Effector memory CD8-positive, alpha-beta T cell (primary cell): ENCODE measurements at places on chromosomes 16 and 17.
A peak's percentile ranks its signal among the peaks of the same experiment; 100 is the strongest.

GRCh38 chr17:66647391-66647983 lies 187.4 kb upstream of the CACNG5 start:
- DNase-seq = no peak

DNA sequence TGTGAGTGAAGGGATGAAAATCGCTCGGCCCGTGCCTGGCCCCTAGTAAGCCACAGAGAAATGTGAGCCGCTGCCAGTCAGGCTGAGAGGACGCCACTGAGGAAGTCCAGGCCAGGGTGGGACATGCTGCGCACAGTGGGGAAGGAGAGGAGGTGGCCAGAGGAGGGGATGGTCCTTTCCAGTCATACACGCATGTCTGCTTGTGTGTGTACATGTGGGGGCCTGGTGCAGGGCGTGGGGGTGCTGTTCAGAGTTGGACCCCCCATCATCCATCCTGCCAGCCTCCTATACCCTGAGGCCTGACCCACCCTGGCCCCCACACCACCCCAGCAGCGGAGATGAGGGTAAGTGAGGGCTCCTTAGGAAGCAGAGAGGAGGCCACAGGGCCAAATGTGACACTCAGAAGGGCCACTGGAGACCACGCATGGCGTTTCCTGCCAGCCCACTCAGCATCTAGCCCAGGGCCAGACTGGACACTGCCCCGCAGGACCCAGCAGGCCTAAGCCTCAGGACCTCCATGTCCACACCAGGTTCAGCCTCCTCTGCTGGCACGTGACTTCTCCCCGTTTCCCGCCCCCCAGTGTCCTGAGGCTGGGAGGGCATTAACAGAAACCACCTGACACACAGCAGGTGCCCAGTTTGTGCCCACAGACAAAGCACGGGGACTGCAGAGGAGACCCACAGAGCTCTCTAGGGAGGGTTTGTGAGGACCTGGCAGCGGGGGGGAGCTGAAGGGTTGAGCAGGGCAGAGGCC lies 7.0 kb downstream of the DOC2A start:
- no peak for DNase-seq

- DNase-seq = peak; percentile 98
These were observed 1.5 kb upstream of the UBALD1 start for GRCh38 chr16:4616047-4616811.

- no peak for DNase-seq
These were observed 7.4 kb upstream of the P2RX1 start for GRCh38 chr17:3923466-3924190.

- DNase-seq = no peak
These were observed 205.0 kb upstream of the ASIC2 start for GRCh38 chr17:33498069-33498468.

DNA sequence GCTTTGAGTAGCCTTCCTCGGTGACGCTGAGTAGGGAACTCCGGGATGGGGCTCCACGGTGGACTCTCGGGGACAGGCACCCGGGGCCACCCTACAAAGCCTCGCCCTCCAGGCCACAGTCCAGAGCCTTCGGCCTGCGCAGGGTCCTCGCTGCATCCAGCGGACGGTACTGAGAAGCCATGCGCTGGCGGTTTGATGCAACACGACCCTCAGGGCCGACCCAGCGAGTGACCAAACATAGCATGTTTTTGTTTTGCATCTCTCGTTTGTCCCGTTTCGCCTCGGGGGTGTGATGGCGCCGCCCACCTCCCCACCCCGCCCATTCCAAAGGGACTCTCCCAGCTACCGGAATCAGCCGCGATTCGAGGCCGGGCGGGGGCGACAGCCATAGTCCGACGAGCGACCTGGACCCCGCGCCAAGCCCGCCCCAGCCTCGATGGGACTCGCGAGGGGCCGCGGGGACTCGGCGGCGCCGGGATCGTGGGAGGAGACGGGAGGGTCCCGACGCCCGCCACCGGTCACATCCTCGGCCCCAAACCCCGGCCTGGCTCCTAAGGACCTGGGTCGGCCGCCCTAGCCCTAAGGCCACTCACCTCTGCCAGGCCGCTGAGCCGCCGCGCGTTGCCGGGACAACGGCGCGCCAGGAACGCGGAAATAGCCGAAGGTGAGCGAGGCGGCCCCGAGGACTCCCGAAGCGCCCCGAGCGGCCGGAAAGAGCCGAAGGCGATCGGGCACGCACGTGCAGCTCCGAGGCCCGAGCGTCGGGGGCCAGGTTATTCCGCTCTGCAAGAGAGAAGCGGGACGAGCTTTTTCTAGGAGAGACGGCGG lies 1.6 kb downstream of the IFT140 start:
- DNase-seq = peak; percentile 94

DNA sequence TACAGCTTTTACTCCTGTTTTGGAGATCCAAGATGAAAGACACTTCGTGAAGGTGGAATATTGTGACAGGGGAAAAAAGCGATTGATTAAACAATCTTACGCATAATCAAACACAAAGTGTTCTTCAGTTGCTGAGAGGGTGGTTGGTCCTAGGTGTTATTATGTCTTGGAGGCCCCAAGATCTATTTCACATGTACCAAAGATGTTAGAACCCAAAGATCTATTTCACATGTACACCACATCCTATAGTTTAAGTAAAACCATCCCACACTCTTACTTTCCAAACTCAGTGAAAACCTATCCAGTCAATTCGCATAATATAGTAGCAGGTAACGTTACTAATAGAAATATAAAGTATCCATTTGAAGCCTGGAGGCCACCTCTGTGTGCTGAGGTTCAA lies 242.6 kb upstream of the MAF start:
- no peak for DNase-seq

DNA sequence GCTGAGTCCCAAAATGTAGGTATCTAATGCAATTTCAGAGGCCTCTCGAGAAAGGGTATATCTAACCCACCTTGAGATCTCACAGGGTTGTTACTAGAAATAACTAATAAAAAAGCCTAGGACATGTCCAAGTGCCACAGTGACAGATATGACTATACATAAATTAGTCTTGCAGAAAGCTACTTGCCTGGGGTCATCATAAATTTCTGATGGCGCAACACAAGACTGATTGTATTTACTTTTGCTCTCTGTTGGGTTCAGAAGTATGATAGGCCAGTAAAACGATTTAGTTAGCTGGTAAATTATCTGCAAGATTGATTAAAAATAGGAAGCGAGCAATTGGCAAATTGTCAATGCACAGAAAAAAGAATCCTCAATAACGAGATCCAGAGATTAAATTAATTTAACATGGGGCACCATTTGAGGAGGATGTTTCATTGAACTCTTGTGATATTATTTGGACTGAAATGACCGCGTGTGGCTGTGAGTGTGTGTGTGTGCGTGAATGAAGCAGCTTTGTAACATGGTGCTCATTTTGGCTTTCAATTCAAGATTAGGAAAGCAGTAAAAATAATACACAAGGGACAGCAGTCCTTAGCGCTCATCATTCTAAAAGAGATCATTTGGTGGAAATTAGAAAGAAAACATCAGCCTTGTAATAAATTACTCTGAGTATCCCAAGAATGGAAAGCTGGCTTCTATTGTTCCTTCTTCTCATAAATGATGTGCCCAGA lies 157.4 kb upstream of the ZFHX3 start:
- no peak for DNase-seq

DNA sequence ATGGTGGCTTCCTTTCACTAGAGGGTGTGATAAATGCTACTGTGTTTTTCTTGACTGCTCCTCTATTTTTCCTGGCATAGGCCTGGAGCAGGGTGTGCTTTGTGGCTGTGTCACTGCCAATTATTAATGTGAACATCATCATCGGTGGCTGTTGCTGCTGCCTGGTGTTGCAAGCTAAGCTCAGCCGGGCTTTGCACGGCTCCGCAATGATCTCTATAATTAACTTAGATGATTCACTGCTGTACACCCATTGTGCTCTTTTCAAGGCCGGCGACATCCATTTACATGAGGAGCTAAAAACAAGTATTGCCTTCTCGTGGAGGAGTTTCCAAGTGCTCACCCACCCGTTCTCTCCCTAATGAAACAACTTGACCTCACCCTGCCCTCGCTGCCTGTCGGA lies 160.1 kb upstream of the IRX3 start:
- DNase-seq = no peak

- no peak for DNase-seq
These were observed 10.0 kb upstream of the LITAF start for GRCh38 chr16:11596572-11597226.

DNA sequence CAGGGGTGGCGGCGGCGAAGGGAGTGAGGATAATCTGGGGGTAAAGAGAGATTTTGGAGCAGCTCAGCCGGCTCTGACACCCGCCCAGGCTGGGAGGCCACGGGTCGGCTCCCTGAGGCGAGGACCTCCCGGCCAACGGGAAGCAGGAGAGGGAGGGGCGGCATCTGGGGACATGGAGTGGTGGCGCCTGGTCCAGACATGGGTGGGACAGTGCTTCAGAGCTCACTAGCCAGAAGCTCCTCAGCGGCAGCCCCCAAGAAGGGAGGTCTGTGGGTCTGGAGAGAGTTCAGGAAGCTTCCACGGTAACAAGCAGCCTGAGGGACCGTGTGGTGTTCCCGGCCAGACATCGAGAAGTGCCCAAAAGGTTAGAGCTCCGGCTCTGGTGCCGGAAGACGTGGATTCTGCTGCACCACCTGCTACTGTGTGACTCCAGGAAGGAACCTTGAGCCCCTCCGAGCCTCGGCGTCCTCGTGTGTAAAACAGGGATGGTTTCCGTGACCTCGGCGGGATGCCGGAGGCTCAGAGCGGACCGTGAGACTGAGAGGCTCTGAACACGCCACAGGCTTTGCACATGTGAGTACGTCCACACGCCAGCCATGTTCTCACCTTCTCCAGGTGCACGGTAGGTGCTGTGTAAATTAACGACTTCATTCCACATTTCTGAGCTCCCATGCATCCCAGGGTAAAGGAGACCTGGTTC lies 56.9 kb downstream of the TIMM22 start:
- no peak for DNase-seq

DNA sequence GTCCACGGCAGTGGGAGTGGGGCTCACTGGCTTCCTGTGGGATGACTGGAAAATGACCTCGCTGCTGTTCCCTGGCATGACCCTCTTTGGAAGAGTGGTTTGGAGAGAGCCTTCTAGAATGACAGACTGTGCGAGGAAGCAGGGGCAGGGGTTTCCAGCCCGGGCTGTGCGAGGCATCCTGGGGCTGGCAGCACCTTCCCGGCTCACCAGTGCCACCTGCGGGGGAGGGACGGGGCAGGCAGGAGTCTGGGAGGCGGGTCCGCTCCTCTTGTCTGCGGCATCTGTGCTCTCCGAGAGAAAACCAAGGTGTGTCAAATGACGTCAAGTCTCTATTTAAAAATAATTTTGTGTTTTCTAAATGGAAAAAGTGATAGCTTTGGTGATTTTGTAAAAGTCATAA lies 7.8 kb upstream of the RNF213 start:
- peak; percentile 77 for DNase-seq

DNA sequence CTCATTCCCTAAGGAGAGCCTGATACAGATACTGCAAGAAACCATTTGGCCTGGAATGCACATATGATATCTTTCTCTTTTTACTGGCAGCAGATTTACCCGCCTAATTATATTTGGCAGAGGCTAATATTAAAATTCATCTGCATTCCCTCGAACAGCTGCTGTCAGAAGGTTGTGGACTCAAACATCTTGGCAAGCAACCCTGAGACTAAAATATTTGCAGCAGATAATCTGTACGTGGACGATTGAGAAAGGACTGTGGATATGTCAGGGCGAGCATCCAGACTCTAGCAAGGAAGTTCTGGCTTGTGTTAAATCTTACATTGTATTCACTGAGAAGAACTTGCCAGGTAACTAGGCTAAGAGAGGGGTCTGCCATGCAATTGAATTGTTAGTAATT lies 65.2 kb downstream of the SNX20 start:
- DNase-seq = no peak

DNA sequence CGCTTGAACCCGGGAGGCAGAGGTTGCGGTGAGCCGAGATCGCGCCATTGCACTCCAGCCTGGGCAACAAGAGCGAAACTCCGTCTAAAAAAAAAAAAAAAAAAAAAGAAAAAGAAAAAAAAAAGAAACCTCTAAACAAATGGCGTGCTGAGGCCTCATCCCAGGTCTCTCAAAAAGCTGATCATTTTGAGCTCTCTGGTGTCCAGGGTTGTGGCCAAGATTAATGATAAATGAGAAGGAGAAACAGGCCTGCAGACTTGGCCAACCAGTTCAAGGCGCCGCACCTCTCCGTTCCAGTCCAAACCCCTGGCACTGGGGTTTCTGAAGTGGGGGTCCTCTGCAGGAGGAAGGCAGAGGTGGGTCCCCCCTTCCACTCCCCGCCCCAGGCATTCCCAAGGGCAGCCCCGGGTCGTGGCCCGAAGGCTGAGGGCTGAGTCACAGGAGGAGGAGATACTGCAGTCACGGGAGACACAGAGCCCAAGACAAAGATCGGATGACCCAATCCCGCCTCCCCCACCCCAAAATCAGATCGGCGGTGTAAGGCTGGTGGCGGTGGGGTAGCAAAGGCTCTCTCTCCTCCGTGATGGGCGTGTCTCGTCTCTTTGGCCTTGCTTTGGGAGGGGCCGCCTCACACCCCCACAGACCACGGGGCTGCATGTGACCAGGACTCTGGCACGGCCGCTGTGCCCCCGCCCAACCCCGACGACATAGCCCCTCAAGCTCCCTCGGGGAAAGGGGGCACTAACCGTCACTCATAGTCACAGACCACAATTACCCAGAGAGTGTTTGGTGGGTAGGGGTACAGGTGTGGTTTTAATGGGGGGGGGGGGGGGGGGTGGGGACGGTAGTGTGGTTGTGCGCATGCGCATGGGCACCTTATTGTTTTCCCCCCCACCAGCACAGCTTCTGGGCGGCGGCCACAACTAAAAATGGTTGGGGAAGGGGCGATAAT lies 1.1 kb downstream of the VAT1 start:
- DNase-seq = no peak

DNA sequence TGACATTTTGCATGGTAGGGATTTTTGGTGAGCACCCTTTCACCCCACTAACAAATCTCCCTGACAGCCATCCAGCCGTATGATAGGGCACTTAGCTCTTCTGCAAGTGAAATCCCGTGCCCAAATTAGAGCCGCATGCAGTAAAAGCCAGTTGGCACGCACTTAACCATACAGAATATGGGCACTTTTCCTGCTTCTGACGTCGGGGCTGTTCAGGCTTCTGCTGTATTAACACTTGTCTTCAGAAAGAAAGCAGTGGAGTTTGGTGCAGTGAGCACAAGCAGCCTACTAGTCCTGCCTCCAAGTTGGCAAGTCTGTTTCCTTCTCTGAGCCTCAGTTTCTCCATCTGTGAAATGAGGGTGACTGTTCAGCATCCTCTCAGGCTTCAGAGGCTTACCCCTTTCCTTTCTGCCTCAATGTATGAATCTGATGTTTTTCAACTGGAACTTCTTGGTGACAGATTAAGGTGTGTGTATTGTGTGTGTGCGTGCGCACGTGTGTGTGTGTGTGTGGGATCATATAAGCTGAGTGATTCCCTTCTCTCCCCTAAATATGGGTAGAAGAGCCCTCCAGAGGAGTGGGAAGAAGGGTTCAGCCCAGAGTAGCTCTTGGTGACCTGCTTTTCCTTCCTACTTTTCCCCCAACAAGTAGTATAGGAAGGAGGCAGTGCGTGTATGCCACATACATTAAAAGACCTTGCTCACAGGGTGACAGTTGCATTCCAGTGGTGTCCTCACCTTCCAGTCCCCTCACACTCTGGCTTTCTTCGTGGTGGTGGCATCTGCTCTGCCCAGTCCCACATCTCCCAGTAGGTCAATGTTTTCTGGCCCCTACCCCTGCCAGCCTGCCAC lies 19.0 kb downstream of the IGF2BP1 start:
- no peak for DNase-seq

GRCh38 chr17:74147056-74147835 lies 56.2 kb upstream of the RPL38 start:
- DNase-seq = no peak

- no peak for DNase-seq
These were observed 50.9 kb downstream of the CDH11 start for GRCh38 chr16:65070831-65071432.
